ENCODE measurements at places on chromosomes 6 and 20.

DNA sequence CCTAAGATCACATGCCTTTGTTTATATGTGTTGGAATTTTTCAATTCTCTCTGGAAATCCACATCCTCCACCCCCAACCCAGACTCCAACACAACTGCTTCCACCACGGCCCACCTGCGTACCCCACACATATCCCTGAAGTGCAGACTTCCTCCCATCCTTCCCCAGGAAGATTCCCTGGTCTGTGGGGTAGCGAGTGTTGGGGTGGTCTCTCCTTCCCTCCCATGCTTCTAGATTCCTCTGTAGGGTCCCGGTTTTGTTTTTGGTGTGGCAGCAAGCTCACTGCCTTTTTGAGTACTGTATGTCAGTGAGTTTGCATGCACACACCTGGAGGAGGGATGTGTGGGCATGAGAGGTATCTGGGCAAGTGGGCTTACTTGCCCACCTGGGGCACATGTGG is 127.6 kb downstream of the MRPL14 start:
- no peak for DNase-seq

- no peak for DNase-seq
Measured at GRCh38 chr6:22656706-22657351, 87.5 kb downstream of the HDGFL1 start.

- DNase-seq = no peak
Measured at GRCh38 chr6:109183109-109183650, 87.9 kb downstream of the CEP57L1 start.

DNA sequence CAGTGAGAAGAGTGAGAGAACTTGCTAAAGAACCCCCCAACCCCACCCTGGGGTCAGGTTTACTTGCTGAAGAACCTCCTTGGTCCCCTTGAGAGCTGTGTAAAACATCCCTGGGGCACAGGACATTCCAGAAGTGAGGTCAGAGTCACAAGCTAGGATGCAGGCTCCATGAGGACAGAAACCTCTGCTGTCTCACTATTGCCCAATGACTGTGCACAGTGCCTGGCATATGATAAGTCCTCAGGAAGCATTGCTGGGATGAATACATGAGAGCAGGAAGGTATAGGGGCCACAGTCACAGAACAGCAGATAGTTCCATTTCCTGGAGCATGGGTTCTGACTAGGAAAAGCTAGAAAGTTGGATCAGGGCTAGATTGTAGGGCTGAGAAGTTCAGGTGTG is 18.4 kb downstream of the NT5E start:
- no peak for DNase-seq

DNA sequence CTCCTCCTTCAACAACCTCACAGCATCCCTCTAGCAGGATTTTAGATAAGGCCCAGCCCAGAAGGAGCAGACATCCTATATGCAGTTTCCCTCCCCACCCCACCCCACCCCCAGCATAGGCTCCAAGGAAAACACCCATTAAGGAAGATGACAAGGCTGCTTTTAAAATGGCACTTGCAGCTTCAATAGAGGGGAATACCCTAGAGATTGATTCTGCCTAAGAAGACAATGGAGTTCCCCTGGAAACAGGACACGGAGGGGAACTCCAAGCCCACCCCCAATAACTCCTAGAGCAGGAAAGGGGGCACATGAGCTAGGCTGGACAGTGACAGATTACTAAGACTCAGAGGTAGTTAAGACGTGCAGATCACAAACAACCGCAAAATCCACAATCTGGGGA is 34.7 kb downstream of the CPNE5 start:
- no peak for DNase-seq

GRCh38 chr20:20930500-20930899 is 175.7 kb downstream of the LINC00237 start:
- DNase-seq = no peak

- no peak for DNase-seq
Measured at GRCh38 chr20:1509237-1509636, 18.0 kb upstream of the SIRPB2 start.

DNA sequence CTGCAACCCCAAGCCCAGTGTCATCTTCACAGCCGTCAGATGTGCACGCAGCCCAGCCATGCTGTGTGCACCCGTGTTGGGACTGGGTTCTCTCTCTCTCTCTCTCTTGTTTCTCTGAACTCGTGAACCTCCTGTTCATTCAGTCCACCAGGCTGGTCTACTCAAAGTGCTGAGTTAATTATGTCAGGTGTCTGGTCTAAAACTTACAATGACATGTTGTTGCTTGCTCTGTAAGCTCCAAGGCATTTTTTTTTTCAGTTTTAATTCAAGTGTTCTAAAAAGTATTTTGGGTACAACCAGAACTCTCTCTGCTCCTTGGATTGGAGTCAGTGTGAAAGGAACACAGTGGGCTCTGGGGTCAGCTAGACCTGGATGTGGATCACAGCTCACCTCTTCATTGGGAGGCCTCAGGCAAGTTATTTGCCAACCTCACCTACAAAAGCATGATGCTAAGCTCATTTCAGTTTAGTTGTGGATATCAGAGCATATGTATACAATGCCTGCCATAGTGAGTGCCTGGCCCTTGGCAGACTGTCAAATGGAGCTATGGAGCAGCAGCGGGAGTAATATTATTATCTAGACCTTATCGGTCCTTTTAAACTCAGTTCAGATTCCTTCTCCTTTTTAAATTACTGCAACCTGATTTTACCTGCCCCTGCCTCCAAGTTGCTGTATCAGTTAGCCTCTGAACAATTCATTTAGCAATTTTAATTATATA is 59.5 kb downstream of the PLEKHG1 start:
- DNase-seq = no peak

DNA sequence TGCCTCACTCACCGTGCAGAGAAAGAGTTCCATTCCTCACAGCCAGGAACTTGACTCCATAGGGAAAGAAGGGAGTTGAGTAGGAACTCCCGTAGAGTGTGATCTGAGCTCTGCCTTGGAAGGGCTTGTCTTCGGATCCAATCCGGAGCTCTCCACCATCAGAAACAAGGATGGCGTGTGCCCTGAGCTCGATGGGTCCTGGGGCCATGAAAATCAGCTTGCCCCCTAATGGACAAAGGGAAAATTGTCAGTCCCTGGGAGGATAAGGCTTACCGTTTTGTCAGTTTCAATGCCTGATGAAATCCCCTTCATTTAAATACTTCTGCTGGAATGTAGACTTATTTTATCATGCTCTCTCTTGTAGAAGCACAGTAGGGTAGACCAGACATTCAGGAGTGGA is 153.3 kb downstream of the PKHD1 start:
- no peak for DNase-seq

DNA sequence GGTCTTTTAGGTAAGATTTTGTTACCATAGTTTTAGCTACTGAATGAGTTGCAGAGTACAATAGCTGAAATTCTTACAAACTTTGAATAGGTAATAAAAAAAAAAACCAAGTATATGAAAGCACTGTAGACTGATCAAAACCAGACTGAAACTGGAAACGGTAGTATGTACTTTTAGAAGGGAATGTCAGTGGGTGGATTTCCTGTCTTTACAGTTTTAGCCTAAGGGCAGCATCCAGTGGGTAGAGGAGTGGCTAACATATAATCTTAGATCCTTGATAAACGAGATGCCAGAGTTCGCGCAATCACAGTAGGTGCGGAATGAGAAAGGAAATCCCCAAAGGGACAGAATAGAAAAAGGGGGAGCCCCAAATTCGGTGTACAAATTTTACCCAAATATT is 385.9 kb upstream of the RUNX2 start:
- no peak for DNase-seq

GRCh38 chr6:140427842-140428241 is 1053.4 kb upstream of the CITED2 start:
- no peak for DNase-seq

GRCh38 chr20:57287007-57287880 is 20.8 kb upstream of the BMP7 start:
- no peak for DNase-seq

DNA sequence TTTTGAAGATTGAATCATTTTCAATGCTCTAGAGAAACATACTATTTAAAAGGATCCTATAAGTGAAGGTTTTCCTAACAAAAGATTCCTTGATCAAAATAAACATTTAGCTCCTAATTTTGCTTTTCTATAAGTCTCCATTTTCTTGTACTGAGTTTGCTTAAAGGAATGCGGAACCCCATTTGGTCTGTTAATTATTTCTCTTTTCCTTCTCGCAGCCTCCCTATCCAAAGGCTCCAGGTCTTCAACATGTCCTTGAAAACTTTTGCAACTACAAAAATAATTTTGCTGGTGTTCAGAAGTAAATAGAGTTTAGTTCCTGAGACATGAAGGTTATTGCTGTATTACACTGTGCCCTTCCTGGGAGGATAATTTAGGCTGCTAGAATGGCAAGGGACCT is 8.3 kb upstream of the NPEPL1 start:
- DNase-seq = no peak

- DNase-seq = peak; percentile 24
Measured at GRCh38 chr6:157054531-157054979, 268.8 kb downstream of the TMEM242 start.
